Osteoblast (primary cell): ENCODE measurements at places on chromosomes 2 and 18.

- DNase-seq = no peak
Measured at GRCh38 chr2:239171643-239172042, 229.2 kb downstream of the HDAC4 start.

DNA sequence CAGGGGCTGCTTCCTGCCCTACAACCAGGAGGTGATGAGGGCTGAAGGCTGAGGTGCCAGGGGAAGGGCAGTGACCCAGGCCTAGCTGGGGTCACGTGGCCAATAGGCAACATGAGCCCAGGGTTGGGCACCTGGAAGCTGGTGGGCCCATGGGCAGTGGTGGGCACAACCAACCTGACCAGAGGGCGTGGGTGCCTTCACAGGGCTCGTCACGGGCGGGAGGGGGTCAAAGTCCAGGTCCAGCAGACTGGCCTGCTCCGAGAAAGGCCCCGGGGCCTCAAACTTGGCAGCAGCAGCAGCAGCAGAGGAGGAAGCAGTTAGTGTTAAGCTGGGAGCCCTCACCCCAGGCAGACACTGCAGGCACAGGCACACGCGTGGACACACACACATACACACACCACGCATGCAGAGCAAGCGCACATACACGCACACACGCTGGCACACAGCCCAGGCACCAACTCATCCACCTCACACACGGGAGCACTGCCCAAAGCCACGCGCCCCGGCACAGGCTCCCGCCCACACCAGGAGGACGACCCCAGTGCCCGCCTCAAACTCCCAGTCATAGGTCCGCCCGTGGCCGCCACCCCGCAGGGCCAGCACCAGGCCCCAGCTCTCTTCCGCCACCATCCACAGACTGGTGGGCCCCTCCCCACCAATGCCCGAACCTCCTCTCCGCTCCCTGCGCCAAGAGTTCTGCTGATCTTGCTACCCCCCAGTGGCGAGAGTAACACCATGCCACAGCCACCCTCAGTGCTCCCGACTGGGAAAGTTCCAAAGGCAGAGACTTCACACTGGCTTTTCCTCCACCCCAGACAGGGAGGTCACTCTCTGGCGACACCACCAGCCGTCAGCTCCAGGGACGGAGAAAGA, 53.0 kb downstream of the BIN1 start:
- DNase-seq = peak; percentile 81

- DNase-seq = no peak
Measured at GRCh38 chr2:157488877-157489276, 45.0 kb upstream of the CYTIP start.

GRCh38 chr2:102033031-102033749, 41.4 kb downstream of the IL1R2 start:
- no peak for DNase-seq

DNA sequence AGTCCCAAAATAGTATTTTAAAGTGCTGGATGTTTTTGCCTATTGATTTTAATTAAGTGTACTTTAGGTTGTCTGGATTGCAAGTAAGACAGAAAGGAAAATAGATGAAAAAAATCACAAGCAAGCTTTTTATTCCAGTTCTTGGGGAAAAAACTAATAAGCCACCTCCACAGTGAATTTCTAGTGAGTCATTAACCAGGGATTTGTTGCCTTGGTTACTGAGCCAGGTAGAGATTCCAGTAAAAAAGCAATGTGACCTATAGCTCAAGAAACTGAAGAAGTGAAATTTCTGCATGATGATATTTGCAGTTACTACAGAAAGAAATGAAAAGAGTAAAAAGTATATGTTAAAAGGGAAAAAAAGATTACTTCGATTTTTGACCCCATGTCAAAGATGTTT, 160.6 kb downstream of the METTL4 start:
- DNase-seq = no peak

DNA sequence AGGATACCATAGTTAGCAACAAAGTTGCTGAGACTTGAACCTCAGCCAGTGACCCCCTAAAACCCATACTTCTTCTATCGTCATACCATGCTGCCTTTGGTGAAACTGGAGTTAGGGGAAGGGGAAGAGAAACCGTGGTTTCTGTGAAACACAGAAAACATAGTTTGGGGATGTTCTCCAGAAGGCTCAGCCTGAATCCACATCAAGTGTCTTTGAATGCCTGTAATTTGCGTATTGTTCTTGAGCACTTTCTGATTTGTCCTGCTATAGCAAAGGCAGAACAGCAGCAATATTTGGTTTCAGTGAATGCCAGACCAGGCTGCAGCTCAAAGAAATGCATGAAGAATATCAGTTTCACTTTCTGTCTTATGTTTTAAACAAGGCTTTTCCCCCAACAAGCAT, 258.7 kb downstream of the TTC32 start:
- no peak for DNase-seq

DNA sequence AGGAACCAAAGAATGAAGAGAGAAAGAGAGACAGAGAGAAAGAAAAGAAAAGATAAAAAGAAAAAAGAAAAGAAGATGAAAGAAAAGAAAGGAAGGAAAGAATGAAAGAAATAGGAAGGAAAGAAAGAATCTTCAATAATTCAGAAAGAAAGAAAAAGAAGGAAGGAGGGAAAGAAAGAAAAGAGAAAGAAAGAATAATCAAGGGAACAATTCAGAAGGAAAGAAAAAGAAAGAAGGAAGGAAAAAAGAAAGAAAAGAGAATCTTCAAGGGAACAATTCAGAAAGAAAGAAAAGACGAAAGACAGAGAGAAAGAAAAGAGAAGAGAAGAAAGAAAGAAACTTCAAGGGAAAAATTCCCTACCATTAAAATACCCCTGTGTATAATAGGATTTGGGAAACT, 5.6 kb upstream of the KCTD1 start:
- no peak for DNase-seq

GRCh38 chr18:39305766-39306165, 1740.2 kb upstream of the CELF4 start:
- DNase-seq = no peak

DNA sequence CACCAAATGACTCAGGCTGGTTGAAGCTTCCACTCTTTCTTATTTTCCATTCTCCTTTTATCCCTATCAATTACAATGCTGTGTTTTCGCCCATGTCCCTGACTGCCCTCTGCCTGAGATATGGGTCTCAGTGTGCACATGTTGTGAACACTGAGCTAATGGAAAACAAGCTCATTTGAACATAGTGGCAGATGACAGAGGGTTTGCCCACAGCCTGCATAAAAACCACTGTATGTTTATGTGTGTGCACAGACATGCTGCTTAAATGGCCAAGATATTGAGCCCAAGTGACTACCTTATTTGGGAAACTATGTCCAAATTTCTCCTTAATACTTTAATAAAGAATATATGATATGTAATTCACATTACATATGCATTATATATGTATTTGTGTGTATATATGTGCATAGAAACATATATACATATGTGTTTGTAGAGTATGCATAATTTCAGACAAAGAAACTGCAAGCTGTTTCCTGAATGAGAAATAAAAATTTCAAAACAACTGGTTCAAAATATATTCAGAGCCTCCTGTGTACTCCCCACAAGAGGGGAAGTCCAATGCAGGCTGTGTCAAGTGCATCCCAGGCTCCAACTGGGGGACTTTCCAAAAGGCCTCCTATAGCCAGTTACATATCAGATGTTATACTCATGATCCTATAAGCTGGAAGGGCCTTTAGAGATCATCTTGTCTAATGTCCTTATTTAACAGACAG, 92.7 kb upstream of the CD302 start:
- no peak for DNase-seq

DNA sequence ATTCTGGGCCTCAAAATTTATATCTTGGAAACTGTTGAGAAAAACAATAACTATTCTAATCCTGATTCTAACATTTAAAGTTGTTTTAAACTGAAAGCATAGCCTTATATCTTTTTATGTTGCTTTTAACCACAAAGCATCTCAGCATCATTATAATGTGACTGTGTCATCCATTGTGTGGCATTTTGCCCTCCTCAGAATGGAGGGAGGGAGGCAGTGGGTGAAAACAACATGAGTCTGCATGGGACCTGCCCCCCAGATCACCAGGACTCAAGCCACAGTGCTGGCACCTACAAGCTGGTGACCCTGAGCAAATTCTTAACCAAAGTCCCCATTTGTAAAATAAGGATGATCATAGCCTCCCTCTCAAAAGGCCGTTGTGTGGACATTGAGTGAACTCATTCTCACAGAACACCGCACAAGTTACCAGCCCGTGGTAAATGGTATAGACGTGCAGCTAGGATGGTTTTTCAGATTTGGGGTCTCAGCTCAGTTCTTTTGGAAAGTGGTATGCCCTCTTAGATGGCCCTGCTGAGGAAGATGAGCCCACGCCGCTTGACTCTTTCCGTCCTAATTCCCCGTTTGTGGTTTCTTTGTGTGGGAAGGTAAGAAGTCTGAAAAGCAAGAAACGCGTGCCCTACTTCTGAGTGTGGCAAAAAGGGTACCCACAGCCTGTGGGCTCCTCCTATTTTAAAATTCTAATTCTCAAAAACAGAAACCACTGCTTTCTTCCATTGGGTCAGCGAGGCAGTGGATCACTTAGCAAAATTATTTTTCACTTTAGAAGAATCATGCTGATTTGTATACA, 305.0 kb upstream of the ID2 start:
- DNase-seq = no peak

DNA sequence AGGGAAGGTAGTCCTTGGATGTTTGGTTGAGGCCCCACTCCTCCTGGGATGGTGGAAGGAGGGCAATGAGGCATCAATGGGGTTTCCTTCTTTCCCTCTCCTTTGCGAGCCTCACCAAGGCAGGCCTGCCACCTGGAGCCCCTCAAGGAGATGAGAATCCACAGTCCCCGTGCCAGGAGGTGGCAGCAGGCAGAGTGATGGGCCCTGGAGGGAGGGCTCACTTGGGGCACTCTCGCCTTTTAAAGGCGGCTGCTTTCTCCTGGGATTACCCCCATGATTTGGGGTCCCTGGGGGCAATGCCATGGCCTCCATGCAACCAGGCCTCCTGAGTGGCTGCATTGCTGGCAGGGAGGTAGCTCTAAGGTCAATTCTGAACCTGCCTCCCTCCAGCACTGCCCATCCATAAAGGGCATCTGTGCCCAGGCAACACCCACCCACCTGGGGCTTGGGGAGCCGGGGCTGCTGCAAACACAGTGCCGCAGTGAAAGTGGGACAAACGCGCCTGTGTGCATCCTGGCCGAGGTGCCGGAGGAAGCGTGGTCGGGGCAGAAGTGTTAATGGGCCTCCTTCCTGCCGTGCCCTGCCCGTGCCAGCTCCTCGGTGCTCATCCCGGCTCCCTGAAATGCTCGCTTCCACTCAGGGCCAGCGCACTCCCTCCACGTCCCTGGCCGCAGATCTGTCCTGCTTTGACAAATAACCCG, 55.9 kb downstream of the ZFP36L2 start:
- DNase-seq = peak; percentile 46

DNA sequence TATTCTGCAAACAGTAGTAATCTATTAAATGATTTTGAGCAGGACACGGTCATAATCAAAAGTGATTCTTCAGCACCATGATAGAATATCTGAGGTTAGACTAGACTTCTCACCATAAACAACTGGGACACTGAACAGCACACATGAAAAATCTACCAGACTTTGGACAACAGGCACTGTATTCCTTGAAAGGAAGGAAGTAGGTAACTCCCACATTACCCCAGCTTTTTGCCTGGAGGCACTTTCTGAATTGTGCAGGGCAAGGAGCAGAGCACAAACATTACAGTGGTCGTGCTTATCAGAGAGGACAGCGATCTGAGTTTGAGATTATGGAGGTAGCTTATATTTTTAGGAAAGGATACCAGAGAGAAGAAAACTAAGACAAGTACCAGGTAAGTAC, 25.3 kb upstream of the IL1RL1 start:
- DNase-seq = no peak

- DNase-seq = no peak
Measured at GRCh38 chr2:55966401-55967118, 43.0 kb upstream of the EFEMP1 start.

- no peak for DNase-seq
Measured at GRCh38 chr2:61363580-61363979, 107.3 kb downstream of the USP34 start.

GRCh38 chr2:75310876-75311275, 111.6 kb upstream of the TACR1 start:
- DNase-seq = no peak

DNA sequence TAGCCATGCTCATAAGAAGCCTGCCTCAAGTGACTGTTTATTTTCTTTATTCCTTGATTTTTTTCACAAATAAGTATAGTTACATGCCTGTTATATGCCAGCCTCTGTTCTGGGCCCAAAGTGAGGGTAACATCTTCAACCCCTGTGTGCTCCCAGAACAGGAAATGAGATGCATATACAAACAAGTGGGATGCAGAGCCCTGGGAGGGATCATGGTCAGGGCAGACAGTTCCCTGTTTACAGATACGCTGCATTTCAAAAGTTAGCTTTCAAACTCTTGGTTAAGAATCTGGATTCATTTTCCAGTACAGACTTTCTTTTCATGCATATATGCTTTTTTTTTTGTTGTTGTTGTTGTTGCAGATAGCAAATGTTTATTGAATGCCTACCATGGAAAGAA, 24.4 kb downstream of the GPR39 start:
- DNase-seq = no peak

DNA sequence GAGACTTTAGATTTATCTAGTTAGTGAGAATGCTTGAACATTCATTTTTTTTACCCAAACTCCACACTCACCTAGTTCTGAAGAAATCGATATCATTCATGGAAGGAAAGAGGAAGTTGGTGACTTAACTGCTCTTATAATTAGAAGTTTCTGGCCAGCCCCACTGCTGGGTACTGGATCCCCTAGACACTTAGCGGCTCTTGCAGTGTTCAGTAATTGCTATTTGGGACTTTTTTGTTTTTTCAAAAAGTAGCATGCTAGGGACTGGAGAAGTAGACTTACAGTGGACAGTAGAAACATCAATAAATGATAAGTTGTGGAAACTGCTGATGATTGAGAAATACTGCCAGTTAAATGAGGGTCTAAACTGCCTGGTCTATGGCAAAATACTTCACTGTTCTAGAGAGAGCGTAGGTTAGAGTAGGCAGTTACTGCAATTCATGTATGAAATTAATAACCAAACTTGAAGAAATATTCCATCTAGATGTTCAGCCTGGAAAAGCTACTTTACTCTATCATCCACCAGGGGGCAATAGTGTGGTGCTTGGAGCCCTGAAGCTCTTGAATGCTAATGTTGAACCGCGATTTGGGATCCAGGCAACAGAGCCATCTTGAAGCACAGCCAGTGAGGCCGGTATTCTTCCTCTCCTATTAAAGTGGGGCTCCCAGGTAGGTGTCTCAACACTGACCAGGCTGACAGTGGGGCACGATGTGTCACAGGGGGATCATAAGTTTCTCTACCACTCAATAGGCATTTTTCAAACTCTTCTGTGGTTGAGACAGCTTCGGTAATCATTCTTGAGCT, 146.1 kb upstream of the SESTD1 start:
- DNase-seq = no peak

DNA sequence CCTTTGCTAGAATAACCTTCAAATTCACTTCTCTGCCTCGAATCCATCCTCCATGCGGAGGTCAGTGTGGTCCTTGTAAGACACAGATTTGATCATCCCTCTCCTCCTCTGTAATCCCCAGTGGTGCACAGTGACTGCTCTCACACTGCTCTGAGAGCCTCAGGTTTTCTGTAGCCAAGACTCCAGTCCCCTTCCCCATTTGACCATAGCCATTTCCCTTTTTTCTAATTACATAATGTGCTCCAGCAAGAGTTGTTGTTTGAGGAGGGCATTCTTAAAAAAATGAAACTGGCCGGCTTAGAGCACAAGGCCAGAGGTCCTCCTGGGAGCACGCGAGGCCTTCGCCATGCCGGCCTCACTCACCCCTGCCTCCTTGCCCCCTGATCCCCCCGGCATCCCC, 34.7 kb upstream of the LPIN1 start:
- no peak for DNase-seq

- no peak for DNase-seq
Measured at GRCh38 chr18:35131387-35132020, 90.3 kb downstream of the MAPRE2 start.
